ENCODE measurements at places on chromosomes 5 and 9. TPM values are rescaled to one million over a fixed set of nuclear protein-coding genes. Genes with fewer than 3 reads are reported as not detected.
A peak's percentile ranks its signal among the peaks of the same experiment; 100 is the strongest.

GRCh38 chr5:12217039-12217438, 312.8 kb upstream of the CTNND2 start:
- DNase-seq: no peak

DNA sequence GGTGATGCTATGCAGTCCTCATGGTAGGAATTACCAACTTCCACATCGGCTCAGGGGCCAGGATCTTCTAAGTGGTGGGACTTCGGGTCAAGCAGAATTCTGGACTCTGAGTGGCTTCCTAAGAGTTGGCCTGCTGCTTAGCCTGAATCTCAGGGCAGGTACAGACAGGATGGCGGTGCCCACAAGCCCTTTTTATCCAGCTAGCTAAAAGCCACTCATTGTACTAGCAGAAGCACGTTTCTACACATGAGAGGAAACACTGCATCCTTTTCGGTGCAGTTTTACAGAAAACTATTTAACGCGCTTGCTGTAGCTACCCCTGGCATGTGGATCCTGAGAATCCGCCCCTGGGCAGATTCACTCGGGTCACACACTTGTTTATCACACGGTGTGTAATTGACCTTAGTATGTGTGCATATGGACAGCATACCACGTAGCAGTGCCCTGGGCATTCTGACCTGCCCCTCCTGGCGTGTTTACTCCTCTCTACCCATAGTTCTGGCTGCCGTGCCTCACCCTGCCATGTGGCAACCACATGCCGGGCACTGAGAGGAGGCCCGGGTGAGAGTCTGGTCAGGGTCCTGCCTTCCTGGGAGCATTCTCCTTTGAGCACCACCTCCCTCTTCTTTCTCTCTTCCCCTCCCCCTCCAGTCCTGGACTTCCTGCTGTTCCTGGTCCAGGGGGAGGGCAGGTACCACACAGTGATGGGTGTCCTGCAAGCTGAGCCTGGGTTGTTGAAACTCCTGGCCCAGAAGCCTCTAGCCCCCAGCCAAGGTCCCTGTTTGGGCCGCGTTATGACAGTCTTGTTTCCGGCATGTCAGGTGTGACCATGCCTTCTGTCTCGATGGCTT, 65.9 kb downstream of the DAB2IP start:
- DNase-seq: no peak

DNA sequence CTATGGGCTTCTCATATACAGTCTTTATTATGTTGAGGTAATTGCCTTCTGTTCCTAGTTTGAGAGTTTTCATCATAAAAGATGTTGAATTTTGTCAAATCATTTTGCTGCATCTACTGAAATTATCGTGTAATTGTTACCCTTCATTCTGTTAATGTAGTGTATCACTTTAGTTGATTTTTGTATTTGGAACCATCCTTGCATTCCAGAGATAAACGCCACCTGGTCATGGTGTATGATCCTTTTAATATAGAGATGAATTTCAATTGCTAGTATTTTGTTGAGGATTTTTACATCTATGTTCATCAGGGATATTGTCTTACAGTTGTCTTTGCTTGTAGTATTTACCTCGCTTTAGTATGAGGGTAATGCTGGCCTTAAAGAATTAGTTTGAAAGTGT, 19.3 kb downstream of the MEIKIN start:
- DNase-seq: no peak

DNA sequence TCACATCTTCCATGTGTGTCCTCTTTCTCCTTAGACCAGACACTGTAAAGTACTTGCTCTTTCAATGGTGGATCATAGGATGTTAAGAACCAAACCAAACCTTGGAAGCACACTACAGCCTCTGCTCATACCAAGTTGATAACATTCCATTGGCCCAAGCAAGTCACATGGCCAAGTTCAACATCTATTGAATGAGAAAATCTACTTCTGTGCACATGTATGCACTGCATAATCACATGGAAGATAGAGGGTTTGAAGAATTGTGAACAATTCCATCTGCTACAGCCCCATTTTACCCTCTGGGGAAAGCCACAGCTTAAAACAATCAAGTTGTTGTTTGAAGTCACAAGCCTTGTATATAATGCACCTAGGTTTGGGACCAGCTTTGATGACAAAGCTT, 68.2 kb downstream of the MFAP3 start:
- DNase-seq: no peak

DNA sequence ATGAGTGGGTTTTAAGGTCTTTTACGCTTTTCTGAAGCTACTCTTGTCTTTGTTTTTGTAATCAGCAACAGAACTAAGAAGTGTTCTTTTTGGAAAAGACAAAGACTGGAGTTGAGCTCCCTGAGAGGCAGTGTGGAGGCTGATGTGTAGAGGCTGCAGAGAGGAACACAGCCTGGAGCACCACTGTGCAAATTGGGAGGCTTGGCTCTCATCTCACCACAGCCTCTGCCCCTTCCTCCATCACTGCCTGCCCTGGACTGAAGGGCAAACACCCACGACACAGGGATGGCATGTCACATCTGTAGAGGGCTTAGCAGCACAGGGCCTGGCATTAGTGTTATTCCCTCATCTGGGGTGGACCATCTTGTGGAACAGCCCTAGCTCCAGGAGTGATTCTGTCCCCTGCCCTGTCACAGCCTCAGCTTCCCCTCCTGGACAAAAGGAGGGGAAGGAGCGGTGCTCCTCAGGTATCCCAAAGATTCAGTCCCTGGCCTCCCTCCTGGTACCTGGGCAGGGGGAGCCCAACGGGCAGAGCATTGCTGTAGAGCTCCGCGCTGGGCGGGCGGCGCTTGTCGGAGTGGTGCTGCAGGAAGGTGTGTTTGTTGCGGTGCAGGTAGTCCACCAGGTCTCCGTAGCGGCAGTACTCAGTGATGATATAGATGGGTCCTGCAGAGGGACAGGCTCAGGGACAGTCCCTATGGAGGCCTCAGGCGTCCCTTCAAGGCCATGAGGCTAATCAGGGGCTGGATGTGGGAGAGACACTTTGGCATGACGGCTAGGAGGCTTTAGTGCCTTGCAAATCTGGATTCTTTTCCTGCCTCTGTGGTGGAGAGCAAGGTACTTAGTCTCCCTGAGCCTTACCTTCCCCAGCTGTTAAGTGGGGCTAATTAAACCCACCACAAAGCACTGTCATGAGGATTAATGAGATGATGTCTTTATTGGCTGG, 32.8 kb downstream of the PDGFRB start:
- DNase-seq: no peak

DNA sequence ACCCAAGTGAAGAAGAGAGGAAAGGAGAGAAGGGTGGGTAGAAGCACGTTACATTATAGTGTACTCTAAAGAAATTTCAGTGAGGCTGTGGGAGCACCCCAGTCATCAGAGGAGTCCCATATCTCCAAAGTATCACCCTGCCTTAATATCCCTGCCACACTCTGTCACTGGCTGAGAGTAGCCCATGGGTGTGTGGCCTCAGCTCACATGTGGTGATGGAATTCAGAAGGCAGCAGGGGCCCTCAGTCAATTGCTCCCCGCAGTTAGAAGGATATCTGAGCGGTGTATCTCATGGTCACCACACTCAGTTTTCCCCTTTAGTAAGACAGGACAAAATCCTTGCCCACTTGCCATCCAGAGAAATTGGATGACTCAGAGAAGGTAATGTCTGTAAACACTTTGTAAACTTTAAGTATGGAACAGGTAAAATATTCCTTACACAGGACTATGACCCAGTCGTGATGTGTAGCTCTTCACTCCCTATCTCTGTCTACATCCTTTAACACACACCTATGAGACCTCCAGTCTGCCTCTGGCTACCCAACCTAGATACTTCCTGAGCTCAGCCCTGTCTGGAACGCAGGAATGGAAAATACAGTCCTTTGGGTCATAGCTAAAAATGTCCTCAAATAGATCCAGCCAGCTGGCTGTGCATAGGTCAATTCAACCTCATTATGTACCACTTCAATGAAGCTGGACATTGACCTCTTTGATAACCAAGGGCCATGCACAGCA, 24.3 kb upstream of the PLIN2 start:
- DNase-seq: no peak

DNA sequence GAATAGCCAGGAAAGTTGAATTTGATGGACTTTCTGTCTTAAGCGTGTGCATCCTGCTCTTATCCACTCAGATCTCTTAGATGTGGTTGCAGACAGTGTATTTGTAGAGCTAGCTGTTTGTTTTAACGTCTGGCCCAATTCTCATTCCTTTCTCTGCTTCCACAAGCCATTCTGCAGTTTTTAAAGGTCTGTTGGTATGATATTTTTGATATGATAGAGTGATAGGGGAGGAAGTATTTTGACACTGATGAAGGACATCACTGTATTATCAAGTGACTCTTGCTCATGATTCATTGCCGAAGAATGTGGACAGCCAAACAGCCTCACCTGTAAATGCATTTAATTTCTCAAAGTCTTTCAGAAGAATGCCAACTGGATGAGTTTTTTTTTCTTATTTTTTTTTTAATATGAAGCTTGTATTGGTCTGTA, 4.5 kb downstream of the TJP2 start:
- DNase-seq: no peak

DNA sequence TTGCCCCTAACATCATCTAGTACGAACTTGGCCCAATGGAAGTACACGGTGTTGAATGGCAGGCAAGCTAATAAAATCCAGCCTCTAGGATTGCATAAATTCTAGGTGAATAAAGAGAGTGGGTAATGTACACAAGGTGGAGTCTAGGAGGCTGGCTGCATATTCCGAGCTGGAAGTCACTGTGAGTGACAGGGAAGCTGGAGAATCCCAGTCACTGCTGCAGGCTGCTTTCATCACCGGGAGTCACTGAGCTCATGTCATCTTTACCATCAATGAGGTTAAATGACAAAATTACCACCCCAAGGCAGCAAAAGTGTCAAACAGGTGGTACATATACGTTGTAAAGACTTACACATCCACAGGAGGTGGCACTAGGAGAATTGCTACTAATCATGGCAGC, 91.3 kb upstream of the HMHB1 start:
- no peak for DNase-seq

- DNase-seq: peak; percentile 88
Measured at GRCh38 chr5:141923448-141924313, at the start of gene DELE1. Gene DELE1, plus strand, starts transcription at chr5:141923871. Its CDS starts 71 bp downstream, at chr5:141923942.

DNA sequence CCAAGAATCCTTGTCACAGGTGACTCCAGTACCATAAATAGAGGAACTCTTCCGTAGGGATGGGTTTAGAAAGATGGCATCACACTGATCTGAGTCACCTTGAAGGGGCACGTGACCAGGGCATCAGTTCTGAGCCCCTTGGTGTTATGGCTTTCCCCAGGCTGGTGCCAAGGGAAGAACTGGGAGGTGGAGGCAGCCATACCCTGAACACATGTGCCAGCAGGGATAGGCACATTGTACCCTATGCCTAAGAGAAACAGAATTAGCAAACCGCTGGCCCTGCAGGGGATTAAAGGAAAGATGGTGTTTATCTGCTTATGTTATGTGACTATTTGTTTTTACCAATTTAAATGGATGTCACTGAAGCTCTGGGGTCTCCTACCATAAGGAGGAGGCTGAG, 196.2 kb downstream of the RGS3 start:
- no peak for DNase-seq

- no peak for DNase-seq
Measured at GRCh38 chr5:39369123-39369815, 5.0 kb upstream of the C9 start.

- no peak for DNase-seq
Measured at GRCh38 chr5:54045077-54045792, 265.1 kb downstream of the ARL15 start.

- DNase-seq: no peak
Measured at GRCh38 chr9:87827341-87827740, 55.3 kb upstream of the SPATA31E1 start.

DNA sequence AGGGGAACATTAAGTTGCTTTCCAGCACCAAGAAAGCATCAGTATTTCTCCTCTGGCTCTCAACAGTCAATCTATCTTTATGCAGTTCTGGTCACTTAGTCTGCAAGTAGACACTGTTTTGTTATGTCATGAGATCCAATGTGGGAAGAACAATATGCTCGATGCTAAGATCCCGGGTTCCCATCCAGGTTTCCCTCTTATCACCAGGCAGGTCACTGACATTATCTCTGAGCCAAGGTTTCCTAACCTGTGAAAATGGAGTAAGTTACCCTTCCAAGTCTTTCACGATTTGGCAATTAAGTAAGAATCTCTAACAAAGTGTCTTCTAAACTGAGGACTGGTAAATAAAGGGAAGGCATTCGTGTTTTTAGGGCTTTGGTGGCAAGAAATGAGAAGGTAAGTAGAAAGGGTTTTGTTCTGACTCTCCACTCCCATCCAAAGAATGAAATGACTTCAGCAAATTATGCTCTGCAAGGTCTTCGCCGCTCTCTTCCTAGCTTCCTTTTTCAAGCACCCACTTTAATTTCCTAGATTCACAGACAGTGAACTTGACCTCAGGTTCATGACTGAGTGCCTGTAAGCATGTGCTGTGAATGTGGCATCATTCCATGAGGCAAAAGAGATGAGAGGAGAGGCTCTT, 86.4 kb downstream of the DCP2 start:
- DNase-seq: no peak

GRCh38 chr9:34590381-34591247, 1.1 kb upstream of the CNTFR start:
- DNase-seq: no peak

GRCh38 chr5:1827025-1827885, 26.0 kb downstream of the NDUFS6 start:
- no peak for DNase-seq

GRCh38 chr5:68033961-68034571, 181.5 kb upstream of the PIK3R1 start:
- DNase-seq: no peak

GRCh38 chr5:35248843-35249780, 18.8 kb upstream of the PRLR start:
- no peak for DNase-seq

DNA sequence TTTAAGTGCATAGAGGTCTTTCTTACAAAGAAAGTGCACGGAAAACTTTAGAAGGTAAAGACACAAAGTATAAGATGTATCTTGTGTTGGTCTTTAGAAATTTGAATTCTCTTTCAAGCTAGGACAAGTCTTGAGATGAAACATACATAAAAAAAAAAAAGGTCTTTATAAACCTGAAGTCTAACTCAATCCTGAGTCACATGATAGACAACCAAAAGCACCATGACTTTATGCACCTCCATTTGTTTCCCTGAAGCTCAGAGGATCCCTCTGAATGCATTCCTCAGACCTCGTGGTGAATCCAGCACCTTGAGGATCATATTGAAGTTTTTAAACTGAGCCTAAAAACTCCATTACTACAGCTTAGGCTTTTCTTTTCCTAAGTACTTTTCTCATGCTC, 91.8 kb downstream of the RAB3C start:
- no peak for DNase-seq

- DNase-seq: peak; percentile 35
Measured at GRCh38 chr5:175059687-175060211, 335.4 kb downstream of the MSX2 start.

PCYOX1L gene
- 8.1 TPM for total RNA-seq

GABRB2 gene
- 1.6 TPM for total RNA-seq

PRRX2 gene
- total RNA-seq: 8.6 TPM

SURF4 gene
- 152 TPM for total RNA-seq

LCN9 gene
- not detected for total RNA-seq

FASTKD3 gene
- total RNA-seq: 14.5 TPM

PCDHGA9 gene
- total RNA-seq: 12.5 TPM

PCDHAC2 gene
- 3.0 TPM for total RNA-seq

FCN2 gene
- not detected for total RNA-seq

ADAMTSL2 gene
- total RNA-seq: 2.2 TPM

PRDM9 gene
- not detected for total RNA-seq

S1PR3 gene
- total RNA-seq: 47.8 TPM

PCDHGB5 gene
- total RNA-seq: 13.5 TPM

IRX2 gene
- total RNA-seq: 0.58 TPM

Data from urinary bladder (tissue), 4 donors.